HT1080 (cell line): ENCODE measurements at places on chromosomes 13 and 19. TPM values are rescaled to one million over a fixed set of nuclear protein-coding genes. Genes with fewer than 3 reads are reported as not detected.

Gene SHKBP1
- total RNA-seq, result 32.2 and 47.4 TPM in 2 replicates

Gene DCT
- 2.2 and 3.2 TPM in 2 replicates for total RNA-seq

Gene SIGLEC7
- not detected in 2 replicates for total RNA-seq

Gene CRTC1
- total RNA-seq, result 2.8 and 3.0 TPM in 2 replicates

Gene CAPNS1
- 391 and 431 TPM in 2 replicates for total RNA-seq

Gene RB1
- total RNA-seq, result 36.7 and 47.4 TPM in 2 replicates
